ENCODE measurements at places on chromosomes 5 and 9.

DNA sequence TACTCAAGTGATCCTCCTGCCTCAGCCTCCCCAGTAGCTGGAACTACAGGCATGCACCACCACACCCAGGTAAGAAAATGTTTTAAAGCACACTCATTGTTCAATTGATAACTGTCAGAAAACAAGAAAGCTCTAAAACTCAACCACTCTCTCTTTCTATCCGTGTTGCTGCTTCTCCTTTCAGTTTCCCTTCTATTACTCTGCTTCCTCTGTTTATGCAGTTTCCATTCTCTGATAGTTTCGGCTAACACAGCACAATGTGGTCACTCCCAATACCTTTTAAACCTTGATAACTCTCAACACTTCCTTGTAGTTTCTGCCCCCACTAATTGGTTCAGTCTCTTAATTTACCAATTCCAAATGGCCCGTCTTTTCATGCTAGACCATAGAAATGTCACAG is 59.2 kb upstream of the NR4A3 start:
- no peak for DNase-seq

DNA sequence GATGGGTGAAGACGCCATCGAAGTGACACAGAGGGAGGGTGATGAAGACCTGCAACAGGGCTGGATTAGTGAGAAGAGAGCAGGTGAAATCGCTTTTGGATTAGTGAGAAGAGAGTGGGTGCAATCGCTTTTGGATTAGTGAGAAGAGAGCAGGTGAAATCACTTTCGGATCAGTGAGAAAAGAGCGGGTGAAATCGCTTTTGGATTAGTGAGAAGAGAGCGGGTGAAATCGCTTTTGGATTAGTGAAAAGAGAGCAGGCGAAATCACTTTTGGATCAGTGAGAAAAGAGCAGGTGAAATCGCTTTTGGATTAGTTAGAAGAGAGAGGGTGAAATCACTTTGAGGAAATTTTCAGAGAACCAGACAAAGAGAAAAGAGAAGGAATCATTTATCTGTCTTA is 67.2 kb upstream of the TRIO start:
- DNase-seq: no peak

GRCh38 chr5:132714456-132715307 is 22.7 kb downstream of the KIF3A start:
- DNase-seq: peak; percentile 6

- DNase-seq: peak; percentile 44
Measured at GRCh38 chr5:141149812-141150211, at the start of gene PCDHB6. TSS of gene PCDHB6 (plus strand) at chr5:141150057. CDS start at chr5:141150258, 201 bp downstream.

GRCh38 chr5:78547731-78548615 is 100.6 kb downstream of the LHFPL2 start:
- DNase-seq: peak; percentile 85

- DNase-seq: no peak
Measured at GRCh38 chr9:18056269-18056992, 417.5 kb upstream of the ADAMTSL1 start.

- peak; percentile 32 for DNase-seq
Measured at GRCh38 chr9:18905883-18906629, 127.0 kb downstream of the SAXO1 start.

Measured in myocyte (in vitro differentiated cells).